Activated naive CD4-positive, alpha-beta T cell treated with anti-CD3 and anti-CD28 coated beads, Interleukin-2, amount 10 ng/mL, durations not matched to agents 5 hours and 36 hours (primary cell): ENCODE measurements at places on chromosomes 4 and X. TPM values are rescaled to one million over a fixed set of nuclear protein-coding genes. Genes with fewer than 3 reads are reported as not detected.

The DGAT2L6 gene
- total RNA-seq: not detected

The PF4V1 gene
- total RNA-seq: not detected

The ANKRD17 gene
- total RNA-seq: 51.0 TPM

The XAGE5 gene
- not detected for total RNA-seq

The SPIN2A gene
- 0.89 TPM for total RNA-seq

The GPAT3 gene
- total RNA-seq: 1.6 TPM

The TKTL1 gene
- 3.0 TPM for total RNA-seq

The PARM1 gene
- not detected for total RNA-seq

The CACNA1F gene
- 0.91 TPM for total RNA-seq

The CXCL6 gene
- not detected for total RNA-seq

The NXF2 gene
- not detected for total RNA-seq

The XKRX gene
- 0.12 TPM for total RNA-seq

The GALNTL6 gene
- total RNA-seq: not detected

The ZMAT1 gene
- 6.0 TPM for total RNA-seq

The APOOL gene
- 13.5 TPM for total RNA-seq

The CRMP1 gene
- not detected for total RNA-seq

The PPBP gene
- not detected for total RNA-seq

The KCTD8 gene
- not detected for total RNA-seq

The S100G gene
- not detected for total RNA-seq

The HSFX2 gene
- total RNA-seq: 0.33 TPM
